Left lung (tissue), 14 donors: ENCODE measurements at places on chromosomes 12 and 14. TPM values are rescaled to one million over a fixed set of nuclear protein-coding genes. Genes with fewer than 3 reads are reported as not detected.

The NRL gene
- 1.8 TPM for polyA plus RNA-seq

The KRT85 gene
- not detected for polyA plus RNA-seq

The LRTM2 gene
- not detected for polyA plus RNA-seq

The AQP2 gene
- 0.13 TPM for polyA plus RNA-seq

The SOAT2 gene
- polyA plus RNA-seq = 0.18 TPM

The PLEKHG7 gene
- polyA plus RNA-seq = 0.20 TPM

The ASPG gene
- 32.2 TPM for polyA plus RNA-seq

The GYS2 gene
- not detected for polyA plus RNA-seq

The IKZF4 gene
- polyA plus RNA-seq = 22.2 TPM

- DNase-seq = peak; percentile 81
These were observed 1.4 kb upstream of the ARHGEF40 start for GRCh38 chr14:21068521-21069387.

- DNase-seq = no peak
These were observed 7.6 kb upstream of the ZNF410 start for GRCh38 chr14:73879027-73879426.

DNA sequence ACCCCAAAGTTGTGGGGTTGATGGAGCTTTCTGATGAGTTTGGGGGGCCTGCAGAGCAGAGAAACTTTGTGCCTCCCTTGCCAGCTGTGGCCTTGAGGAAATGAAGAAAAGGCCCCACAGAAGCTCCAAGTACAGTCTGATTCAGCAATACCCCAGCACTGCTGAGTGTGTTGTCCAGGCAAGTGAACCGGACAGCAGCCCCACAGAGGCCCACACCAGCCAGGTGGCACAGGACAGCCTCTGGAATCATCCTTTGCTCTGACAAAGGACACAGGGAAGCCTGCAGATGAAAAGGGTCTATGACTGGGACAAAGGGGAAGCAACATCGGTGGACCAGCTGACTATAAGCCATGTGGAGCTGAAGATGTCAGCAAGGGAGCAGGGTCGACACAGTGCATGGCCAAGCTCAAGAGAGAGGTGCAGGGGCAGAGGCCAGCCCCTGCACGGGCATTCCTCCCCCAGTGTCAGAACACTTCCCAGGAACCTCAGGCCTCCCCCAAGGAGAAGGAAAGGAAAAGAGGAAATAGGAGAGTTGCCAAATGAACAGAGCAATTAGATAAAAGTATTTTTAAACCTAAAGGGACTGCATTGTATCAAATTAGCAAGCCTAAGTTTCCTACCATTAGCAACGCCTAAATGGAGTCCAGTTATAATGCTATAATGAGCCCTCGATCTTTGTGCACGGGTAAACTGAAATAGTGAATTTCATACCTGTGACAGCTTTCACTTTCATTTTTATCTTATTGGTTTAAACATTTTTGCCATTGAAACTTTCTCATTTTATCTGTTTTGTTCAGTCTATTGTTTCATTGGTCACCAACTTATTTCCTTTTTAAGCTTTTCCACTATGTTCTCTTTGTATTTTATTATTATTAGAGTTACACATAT lies 46.3 kb upstream of the PTGDR start:
- DNase-seq = no peak

GRCh38 chr12:30967026-30967425 lies 40.5 kb downstream of the TSPAN11 start:
- DNase-seq = no peak

GRCh38 chr14:106841701-106842100 lies 1315.3 kb downstream of the TMEM121 start:
- DNase-seq = no peak

DNA sequence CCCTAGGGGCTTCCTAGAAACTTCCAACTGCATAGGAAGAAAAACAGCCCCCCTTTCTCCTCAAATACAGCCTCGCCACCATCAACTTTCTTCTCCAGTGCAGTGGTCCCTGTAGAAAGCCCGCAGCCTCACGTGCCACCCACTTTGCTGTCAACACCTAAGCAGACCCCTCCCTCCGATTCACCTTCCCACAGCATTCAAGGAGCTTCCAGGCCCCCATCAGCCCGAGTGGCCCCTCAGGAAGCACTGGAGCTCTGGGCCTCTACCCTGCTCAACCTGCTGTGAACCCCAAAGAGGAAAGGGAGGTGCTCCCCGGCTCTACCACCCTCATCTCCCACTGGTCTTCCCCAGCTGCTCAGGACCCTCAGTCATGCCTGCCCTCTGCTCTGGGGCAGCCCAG lies 55.0 kb downstream of the RNF34 start:
- no peak for DNase-seq

GRCh38 chr12:58576916-58577315 lies 343.4 kb downstream of the LRIG3 start:
- DNase-seq = no peak

- peak; percentile 10 for DNase-seq
These were observed 5.9 kb upstream of the RCOR1 start for GRCh38 chr14:102586420-102587104.

DNA sequence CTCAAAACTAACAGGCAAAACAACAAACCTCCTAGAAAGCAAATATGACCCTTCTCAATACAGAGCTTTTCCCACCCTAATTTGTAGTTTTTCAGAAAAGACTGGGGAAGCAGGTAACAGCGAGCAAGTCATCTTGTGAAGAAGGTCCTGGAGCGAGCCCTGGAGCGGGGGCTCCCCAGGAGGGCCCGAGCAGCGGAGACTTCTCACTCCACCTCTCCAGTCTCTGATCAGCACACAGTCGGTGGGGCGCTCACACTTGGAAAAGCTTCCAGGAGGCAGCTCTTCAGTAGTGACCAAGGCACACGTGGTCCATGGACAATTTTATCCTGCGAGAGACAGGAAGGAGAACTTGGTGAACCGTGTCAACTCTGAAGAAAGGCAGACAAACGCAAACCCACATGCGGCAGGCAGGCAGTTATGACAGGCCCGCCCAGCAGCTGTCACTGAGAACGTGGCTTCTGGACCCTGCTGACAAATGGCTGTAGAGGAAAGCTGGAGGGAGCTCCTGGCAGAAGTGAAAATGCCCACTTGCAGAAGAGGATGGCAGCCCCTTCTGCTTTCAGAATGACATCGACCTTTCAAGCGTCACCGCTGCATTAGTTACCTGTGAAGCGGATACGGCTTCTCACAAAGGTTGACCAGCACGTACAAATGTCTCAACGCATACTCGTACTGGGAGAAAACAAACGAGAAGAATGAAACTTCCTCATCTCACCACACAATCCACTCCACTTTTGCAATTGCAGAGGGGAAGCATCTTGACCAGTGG lies 44.2 kb downstream of the LGMN start:
- DNase-seq = no peak

- no peak for DNase-seq
These were observed 57.9 kb downstream of the NAV3 start for GRCh38 chr12:77888611-77889010.

DNA sequence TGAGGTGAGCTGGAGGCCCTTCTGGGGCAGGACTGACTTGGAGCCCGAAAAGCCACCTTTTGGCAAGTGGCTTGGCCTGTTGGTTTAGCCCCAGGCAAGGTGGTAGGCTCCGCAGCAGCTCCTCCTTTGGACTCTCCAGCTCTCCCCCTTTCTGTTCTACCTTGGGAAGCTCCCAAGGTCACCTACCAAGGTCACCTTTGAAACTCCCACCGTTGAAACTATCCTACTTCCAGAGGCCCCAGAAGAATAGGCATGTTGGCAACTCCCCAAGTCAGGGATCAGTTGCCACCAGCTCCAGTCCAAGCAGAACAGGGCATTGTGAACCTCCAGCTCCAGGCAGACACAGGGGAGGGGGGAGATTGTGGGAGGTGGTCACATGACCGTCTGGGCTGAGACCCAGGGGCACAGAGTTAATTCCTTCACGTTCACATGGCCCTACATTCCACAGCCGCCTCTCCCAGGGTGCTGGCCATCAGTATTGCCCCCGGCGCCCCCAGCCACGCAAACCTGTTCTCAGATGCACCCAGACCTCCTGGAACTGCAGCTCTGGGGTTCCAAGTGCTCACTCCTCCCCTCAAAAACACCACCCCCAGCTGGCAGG lies 14.4 kb downstream of the IRF2BPL start:
- peak; percentile 89 for DNase-seq

DNA sequence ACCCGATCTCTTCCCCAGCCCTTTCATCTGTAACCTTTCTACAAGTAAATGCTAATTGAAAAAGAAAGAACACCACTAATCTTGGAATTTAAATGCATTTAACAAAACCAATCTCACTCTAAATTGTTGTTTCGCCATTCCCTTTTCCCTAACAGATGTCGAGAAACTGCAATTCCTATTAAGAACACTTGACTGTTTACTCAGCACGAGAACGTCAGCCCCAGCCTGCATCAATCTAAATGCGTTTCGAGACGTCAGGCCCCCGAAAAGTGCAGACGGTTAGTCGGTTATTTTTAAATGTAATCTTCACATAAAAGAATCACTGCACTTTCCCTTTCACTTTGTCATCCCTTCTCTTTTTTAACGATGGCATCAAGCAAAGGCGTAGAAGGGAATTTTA lies 837.6 kb downstream of the VRK1 start:
- DNase-seq = peak; percentile 25

DNA sequence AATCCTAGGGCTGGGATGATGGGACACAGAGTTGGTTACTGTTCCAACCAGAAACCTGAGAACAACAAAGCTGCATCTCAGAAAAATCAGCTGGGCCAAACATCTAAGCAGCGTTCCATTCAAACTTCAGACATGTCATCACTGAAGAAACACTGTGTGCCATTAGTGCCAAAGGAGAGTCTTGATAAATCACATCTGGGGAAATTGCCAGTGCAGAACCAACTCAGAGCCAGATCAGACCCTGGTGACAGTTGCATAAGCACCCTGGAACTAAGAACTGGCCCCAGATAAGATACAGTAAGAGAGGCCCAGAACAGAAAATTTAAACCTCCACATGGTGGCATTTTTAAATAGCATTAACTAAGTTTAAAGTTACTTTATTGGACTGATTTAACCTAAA lies 482.8 kb downstream of the PRKD1 start:
- no peak for DNase-seq

DNA sequence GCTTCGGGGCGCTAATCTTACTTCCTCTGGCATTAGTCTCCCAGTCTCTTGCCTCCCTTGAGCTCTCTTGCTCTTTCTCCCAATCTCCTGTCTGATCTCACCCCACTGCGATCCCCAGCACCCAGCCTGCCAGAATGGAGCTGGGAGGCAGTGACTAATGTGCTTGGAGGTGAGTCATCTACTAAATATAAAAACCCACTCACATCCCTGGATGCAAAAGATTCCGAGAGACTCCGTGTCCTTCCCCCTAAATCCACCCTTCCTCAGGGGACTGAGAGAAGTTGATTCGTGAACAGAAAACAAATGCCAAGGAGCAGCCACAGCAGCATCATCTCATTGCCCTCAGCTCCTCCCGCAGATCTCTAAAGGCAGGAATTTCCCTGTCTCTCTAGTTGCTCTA lies 45.7 kb upstream of the KCNA5 start:
- no peak for DNase-seq

DNA sequence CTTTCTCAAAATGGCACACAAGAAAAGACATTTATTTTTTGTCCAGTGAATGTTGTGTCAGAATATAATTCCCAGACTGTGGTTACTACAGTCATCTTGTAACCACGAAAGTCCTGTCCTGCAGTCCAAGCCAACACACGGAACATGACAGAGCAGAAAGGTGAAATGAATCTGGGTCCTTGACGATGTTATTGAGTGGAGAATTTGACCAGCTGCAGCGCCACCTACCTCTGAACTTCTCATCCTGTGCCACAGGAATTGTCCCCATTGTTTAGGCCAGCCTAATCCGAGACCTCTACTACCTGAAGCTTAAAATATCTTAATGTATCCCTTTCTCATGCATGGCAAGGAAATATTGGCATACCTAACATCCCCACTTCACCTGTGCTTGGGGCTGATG lies 64.1 kb upstream of the OTX2 start:
- no peak for DNase-seq

DNA sequence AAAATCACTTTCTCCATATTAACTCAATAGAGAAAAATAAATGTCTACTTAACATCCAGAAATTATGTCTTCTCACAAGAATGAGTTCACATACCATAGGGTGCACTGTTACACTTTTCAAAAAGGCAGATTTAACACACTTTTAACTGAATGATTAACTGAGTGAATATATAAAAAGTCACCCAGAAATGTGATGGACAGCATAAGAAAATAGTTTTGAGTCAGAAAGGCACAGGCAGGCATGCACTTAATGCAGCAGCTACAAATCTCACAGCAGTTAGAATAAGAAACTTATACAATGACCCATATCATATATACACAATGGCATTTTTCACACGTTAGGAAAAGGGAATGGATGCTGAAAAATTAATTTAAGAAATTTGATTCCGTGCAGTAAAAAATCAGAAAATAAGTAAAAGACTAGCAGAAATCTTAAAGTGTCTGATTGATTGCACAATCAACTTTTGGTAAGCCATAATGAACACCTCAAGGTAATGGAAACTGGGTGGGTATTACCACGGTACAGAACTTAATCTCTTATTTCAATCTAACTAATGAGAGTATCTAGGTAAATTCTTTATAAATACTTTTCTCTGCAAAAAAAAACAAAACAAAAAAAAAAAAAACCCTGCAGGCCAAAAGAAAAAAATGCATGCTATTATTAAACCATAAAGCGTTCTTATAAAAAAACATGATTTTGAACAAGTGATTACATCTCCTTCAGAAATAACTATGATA lies 3.5 kb downstream of the MED13L start:
- no peak for DNase-seq

DNA sequence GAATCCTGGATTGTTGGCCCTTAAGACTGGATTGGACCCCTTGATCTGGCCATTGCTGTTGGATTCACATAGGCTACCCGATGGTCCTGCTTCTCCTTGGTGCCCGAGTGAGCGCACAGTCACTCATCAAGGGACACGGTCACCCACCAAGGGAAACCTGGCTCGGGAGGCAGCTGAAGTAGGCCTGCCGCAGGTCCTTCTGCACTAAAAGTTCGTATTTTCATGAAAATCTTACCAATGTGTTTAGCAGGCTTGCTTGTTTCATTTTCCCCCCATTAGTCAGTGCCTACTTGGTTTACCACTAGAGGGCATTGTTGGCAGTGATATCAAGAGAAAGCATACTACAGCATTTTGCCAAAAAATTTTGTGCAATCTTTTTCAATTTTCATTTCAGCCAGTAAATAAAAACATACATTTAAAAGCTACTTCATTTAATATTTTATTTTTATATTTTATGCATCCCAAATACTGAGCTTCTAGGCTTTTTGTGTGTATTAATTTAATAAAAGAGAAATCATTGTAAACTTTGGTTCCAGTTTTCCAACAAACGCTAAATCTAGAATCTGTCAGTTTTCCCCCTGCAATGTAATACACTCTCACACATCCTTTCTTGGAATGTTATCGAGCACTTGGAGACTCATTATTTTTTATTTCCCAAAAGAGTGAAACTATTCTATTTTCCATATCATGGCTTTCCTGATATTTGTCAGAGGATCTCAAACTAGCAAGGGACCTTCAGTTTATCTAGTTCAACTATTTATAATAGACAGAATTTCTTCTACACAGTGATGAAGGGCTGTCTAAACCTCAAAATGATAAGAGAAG lies 116.7 kb downstream of the LMNTD1 start:
- no peak for DNase-seq

DNA sequence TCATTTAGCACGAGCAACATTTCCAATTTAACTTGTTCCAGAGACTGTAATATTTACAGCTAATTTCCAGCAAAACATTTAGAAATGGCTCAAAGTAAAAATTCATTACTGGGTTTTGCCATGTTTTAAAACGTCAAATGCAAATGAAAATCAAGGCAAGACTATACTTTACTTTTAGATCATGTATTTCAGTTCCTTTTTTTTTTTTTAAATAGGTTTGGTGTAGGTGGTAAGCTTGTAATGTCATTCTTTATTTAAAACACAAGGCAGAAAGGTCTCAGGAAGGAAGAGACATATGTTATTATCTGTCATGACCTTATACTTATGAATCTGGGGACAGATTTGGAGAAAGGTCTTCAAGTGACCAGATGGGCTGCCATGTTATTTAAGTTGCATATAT lies 54.1 kb downstream of the GRIP1 start:
- DNase-seq = no peak
